ENCODE measurements at places on chromosomes 16 and 17.
A peak's percentile ranks its signal among the peaks of the same experiment; 100 is the strongest.

DNA sequence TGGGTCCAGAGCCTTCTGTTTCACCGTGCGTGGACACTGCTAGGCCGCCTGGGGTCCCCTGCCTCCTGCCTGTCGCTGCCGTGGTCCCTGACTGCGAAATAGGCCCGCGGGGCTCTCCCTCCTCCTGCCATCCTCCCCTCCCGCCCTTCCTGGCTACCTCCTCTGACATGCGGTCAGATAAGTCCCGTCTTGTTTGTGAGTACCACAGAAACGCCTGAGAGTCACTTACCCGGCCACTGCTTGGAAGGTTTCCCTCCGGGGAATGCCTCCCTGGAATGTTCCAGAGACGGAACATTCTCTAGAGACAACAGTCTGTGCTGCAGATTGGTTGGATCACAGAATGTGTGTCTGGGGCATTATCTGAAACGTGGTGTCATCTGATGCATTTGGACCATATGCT is 22.7 kb downstream of the CIBAR2 start:
- no peak for DNase-seq

DNA sequence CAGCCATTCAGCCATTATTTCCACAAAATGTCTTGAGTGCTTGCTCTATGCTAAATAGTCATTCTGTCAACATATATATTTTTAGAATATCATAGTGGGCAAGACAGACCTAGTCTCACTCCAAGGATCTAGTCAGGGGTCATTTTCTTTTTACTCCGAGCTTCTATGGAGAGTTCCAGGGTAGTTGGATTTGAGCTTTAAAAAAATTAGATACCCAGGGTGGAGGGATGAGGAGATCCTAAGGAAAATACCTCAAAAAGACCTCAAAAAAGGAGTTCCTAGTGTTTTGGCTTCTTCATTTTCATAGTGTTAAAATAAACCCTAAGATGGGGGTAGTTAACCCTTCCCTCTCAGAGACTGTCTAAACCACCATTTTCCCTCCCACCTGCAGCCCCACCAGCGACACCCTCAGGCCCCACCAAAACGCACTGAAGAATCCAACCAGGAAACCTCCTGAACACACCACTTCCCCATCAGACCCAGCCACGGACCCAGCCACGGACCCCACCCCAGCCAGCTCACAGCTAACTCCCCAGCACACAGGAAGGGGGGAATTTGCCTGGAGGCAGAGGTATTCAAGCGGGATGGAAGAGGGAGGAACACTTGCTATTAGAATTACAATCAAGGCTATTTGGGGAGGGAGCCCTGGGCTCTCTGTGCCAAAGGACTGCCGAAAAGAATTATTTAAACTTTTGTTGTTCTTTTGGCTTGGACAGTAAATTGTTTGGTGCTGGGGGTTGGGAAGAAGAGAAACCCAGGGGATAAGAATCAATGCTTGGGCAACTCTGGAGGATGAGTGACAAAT is 2.2 kb downstream of the ETV4 start:
- DNase-seq: no peak

GRCh38 chr16:57092786-57093411 is 516 bp downstream of the CPNE2 start:
- peak; percentile 15 for DNase-seq

- no peak for DNase-seq
These were observed 271.5 kb downstream of the PHKB start for GRCh38 chr16:47732523-47733111.

- DNase-seq: no peak
These were observed 47.9 kb downstream of the WDR59 start for GRCh38 chr16:74936902-74937560.

- no peak for DNase-seq
These were observed 97.7 kb downstream of the CBLN1 start for GRCh38 chr16:49183911-49184310.

GRCh38 chr17:80065478-80066170 is 29.2 kb downstream of the CCDC40 start:
- no peak for DNase-seq

DNA sequence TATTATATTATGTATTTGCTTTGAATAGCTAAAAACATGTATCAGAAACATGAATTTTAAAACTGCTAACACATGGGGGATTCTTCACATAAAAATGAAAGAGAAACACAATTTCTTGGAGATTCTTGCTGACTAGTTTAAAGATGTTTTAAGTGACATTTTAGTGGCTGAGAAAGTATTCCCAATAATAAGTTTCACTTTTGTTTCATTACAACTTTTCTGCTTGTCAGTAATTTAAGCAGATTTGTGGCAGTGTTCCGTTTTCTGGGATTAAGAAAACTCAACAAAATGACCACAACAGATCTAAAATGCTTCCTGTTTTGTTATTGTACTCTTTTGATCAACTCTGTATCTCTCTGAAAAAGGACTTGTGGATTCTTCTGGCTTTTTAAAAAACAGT is 75.9 kb downstream of the NLK start:
- DNase-seq: no peak

All from stimulated activated CD4-positive, alpha-beta T cell treated with anti-CD3 and anti-CD28 coated beads, TNF-alpha, amount 100 ng/mL, for 24 hours (primary cell).